ENCODE measurements at places on chromosomes 7 and 10. TPM values are rescaled to one million over a fixed set of nuclear protein-coding genes. Genes with fewer than 3 reads are reported as not detected.

CTAGE15 gene
- not detected for total RNA-seq

TMEM196 gene
- not detected for total RNA-seq

AASS gene
- total RNA-seq: 11.2 TPM

CPN1 gene
- total RNA-seq: not detected

ANLN gene
- total RNA-seq: 128 TPM

KAZALD1 gene
- total RNA-seq: 0.40 TPM

GPRIN2 gene
- not detected for total RNA-seq

TMEM229A gene
- total RNA-seq: not detected

GDI2 gene
- total RNA-seq: 330 TPM

AMPH gene
- total RNA-seq: 0.07 TPM

SLC25A13 gene
- total RNA-seq: 32.0 TPM

CYP3A7 gene
- total RNA-seq: not detected

HMX2 gene
- total RNA-seq: not detected

ANXA7 gene
- total RNA-seq: 111 TPM

ZNF727 gene
- total RNA-seq: 0.07 TPM

LHFPL3 gene
- total RNA-seq: not detected

HMX3 gene
- not detected for total RNA-seq

GOLGA7B gene
- 0.05 TPM for total RNA-seq

PRLHR gene
- total RNA-seq: not detected

ODAD2 gene
- total RNA-seq: 1.7 TPM

HDAC9 gene
- total RNA-seq: 39.5 TPM

SYT15B gene
- total RNA-seq: not detected

HGF gene
- total RNA-seq: 0.69 TPM

ASB10 gene
- not detected for total RNA-seq

OR13A1 gene
- total RNA-seq: not detected

EIF4EBP2 gene
- 20.7 TPM for total RNA-seq

FKBP6 gene
- not detected for total RNA-seq

SEMA4G gene
- 0.84 TPM for total RNA-seq

Data from mammary microvascular endothelial cell (primary cell).